ENCODE measurements at places on chromosomes 1 and 21.

- DNase-seq = no peak
These were observed 8.1 kb upstream of the PLEKHM2 start for GRCh38 chr1:15676010-15676409.

DNA sequence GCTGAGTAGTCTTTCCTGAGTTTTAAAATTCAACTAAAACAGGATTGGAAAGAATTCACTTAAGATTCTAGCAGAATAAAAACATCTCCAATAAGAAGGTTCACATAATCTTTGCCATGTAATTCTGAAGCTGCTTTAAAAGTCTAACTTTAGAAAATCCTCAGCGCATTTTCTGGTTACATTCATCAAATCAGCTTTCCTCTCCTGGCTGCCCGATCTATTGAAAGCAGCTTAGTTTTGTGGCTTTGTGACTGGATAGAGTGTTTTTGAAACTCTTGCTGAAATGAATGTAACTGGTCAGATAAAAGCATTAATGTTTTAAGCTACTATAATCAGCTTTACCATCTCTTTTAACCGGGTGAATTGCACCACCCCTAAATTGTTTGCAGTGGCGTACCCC lies 66.8 kb downstream of the DOP1B start:
- DNase-seq = no peak

- DNase-seq = peak; percentile 73
These were observed 519 bp downstream of the FNBP1L start for GRCh38 chr1:93448292-93448982.

DNA sequence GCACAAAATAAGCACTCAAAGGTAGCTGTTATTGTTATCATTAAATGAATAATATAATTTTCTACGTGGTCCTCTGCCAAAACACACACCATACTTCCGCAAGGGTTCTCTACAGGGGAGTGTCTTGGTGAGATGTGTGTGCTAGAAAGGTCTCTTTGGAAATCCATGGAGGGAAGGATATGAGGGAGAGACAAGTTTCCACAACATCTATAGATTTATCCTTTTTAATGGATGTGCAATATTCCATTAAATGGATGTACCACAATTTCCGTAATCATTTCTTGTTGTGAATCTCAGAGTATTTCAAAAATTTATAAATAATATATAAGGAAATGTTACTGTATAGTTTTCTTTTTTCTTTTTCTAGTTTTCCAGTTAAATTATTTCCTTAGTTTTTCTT lies 2.6 kb upstream of the TNFRSF8 start:
- no peak for DNase-seq

- DNase-seq = peak; percentile 44
These were observed 289.9 kb downstream of the DPYD start for GRCh38 chr1:97630948-97631347.

GRCh38 chr1:162996261-162996660 lies 72.9 kb upstream of the RGS4 start:
- DNase-seq = no peak

- peak; percentile 82 for DNase-seq
These were observed at the start of gene DMRTA2 for GRCh38 chr1:50422946-50423669. Gene DMRTA2 (minus strand): TSS chr1:50423443. CDS start chr1:50421536, 1,907 bp downstream.

- DNase-seq = no peak
These were observed 36.2 kb upstream of the HFM1 start for GRCh38 chr1:91440847-91441246.

DNA sequence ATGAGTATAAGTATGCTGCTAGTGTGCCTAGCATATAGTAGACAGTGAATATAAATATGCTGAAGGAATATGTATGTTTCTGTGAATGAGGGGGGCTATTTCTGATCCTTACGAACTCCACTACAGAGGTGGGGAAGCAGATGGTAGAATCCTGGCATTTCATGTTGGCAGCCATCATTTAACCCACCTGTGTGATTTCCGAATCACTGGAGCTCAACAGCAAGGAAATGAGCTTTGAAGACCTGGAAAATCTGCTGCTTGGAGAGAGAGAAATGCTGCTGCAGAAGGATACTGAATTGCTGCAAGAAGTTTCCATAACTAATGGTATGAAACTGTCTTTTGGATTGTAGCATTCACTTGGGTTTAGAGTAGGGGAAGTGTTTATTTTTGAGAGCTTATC lies 83.5 kb downstream of the RABGAP1L start:
- no peak for DNase-seq

GRCh38 chr1:31712068-31712467 lies 8.3 kb upstream of the COL16A1 start:
- DNase-seq = no peak

GRCh38 chr1:198934426-198934825 lies 295.6 kb downstream of the PTPRC start:
- no peak for DNase-seq

GRCh38 chr1:36771660-36772284 lies 262.5 kb downstream of the GRIK3 start:
- no peak for DNase-seq

- no peak for DNase-seq
These were observed 588.3 kb upstream of the USP24 start for GRCh38 chr1:55803429-55803828.

DNA sequence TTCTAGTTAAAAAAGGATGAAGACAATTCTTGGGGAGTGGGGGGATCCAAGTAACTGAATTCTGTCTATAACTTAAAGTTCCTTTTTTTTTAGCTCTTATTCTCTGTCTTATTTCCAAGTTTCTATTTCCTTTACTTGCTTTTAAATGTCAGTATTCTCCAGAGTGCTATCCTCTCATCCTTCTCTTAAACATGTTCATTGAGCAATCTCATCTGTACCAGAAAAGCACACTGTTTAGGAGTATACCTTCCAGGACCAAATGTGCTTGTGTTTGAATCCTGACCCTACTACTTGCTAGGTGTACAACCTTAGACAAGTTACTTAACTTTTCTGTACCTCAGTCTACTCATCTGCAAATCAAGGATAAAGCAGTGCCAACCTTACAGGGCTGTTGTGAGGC lies 50.1 kb downstream of the AKT3 start:
- no peak for DNase-seq

GRCh38 chr1:161913482-161914140 lies 110.1 kb downstream of the OLFML2B start:
- DNase-seq = no peak

DNA sequence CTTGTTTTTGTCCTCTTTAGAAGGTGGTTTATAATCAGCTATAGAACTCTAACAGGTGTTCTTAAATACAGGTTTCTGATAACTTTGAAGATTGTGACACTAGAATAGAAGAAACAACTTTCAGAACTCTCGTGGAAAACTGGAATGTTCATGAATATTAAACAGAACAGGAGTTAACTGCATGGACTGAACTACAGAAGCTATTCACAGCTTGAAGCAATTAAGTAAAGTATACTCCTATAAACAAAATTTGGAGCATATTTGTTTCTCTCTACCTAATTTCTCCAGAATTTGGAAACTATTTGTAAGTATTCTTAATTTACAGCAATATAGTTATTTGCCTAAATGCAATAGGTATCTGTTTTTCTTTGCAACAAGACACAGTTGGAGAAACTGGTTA lies 824.8 kb downstream of the ADGRL2 start:
- no peak for DNase-seq

DNA sequence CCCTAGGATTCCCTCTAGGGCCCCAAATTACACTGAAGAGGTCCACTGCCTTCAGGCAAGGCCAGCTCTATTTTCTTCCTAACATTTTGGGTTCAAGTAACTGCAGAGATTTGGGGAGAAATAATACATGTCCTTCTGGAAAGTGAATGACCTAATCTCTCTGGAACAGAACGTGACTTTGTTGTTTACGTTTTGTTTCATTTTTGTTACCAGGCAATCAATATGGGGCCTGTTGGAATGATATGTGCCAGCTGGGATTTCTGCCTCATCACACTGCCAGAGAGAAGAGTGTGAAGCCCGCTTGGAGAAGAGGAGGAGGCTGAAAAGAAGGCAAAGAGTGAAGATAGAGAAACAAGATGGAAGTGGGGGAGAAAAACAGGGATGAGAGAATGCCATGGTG lies 116.7 kb downstream of the FASLG start:
- no peak for DNase-seq

GRCh38 chr1:241440904-241441303 lies 78.7 kb downstream of the FH start:
- no peak for DNase-seq

DNA sequence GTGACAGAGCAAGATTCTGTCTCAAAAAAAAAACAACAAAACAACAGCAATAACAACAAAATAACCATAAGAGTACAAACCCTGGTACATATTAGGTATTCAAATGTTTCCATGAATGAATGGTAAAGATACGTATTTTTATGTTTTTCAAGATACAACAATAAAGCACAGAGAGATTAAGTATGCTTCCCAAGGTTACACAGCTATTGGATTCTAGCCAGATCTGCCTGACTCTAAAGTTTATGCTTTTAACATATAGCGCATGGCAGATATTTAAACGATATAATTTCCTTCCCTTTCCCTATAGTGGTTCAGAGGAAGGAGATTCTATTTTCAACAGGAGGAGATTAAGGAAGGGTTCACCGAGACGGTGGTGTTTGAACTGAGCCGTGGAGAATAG lies 25.5 kb downstream of the RNU5D-1 start:
- no peak for DNase-seq

GRCh38 chr1:54347955-54348699 lies 58.1 kb downstream of the SSBP3 start:
- no peak for DNase-seq

DNA sequence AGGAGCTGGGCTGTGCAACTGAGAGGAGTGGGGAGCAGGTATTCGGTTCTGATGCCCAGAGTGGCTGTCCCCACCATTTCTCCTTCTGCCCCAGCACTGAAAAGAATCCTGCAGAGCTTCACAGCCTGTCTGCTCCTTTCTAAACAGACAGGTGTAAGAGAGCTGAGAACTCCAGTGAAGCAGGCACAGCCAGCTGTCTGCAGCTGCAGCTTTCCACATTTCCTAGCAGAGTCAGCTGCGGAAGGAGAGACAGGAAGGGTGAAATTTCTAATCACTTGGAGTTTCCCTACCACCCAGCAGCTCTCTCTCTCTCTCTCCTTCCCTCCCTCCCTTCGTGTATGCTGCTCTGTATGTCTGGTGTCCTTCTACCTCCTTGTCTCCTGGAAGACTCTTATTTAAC lies 40.5 kb upstream of the GJB5 start:
- DNase-seq = no peak

DNA sequence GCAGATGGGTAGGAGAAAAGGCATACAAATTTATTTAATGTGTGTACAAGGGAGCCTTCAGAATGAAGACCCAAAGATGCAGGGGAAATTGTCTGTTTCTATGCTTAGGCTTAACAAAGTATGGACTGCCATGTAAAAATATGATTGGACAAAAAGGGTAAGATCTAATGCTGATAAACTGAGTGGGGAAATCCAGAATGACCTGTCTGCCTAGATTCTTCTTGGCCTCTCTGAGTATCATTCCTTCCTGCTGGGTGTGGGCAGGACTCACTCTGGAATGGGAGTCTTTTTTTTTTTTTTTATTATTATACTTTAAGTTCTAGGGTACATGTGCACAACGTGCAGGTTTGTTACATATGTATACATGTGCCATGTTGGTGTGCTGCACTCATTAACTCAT lies 61.0 kb downstream of the IGSF5 start:
- no peak for DNase-seq

- DNase-seq = no peak
These were observed 243.4 kb downstream of the ADGRL2 start for GRCh38 chr1:82044111-82044510.

DNA sequence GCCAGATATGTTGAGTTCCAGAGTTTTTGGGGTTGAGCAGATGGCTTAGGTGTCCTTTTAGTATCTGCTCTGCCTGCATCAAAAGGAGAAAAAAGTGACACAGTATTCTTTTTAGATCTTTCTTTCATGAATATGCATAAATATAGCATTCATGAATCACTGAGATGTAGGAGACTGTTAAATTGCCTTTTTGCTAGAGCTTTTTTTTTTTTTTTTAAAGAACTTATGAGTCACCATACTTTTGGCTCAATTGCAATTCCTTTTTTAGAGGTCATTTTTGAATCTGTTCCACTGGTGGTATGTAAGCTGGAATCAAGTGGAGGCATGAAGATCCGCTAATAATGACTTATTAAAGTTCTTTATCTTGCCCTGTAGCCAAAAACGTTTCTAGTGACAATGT lies 480.9 kb upstream of the ZRANB2 start:
- no peak for DNase-seq

DNA sequence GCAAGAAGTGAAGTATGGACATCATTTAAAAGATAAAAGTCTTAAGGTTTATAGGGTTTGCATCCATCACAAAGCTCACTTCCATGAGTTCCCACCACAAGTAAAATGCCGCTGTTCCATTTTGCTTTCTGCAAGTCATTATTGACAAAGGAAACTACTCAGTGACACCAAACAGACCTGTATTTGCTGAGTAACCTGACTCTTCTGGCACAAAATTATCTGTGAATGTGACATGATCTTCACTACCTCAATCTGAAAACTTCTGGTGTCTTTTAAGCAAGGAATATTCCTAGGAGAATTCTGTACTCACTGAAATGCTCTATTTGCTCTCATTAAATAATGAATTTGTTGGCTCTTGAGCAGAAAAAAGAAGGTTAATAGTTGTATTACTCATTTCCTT lies 1077.4 kb upstream of the ADGRL4 start:
- DNase-seq = no peak

- no peak for DNase-seq
These were observed 421.7 kb upstream of the CHRM3 start for GRCh38 chr1:238964631-238965030.

DNA sequence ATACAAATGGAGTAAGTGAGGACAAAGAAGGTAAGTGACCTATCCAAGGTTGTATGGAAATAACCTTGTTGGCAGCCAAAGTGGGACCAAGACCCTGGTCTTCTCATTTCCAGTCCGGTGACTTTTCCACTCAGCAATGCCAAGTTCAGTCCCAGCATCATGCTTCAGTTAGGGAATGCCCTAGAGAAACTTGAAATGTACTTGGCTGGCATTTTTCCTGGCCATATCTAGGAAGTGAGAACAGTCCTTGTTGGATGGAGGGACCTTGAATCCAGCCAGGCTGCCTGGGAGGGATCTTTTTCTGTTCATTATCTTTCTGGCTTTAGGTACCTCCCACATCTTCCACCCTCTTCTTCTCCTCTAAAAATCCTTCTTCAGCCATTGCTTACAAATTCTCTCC lies 76.8 kb upstream of the UBE2U start:
- no peak for DNase-seq

DNA sequence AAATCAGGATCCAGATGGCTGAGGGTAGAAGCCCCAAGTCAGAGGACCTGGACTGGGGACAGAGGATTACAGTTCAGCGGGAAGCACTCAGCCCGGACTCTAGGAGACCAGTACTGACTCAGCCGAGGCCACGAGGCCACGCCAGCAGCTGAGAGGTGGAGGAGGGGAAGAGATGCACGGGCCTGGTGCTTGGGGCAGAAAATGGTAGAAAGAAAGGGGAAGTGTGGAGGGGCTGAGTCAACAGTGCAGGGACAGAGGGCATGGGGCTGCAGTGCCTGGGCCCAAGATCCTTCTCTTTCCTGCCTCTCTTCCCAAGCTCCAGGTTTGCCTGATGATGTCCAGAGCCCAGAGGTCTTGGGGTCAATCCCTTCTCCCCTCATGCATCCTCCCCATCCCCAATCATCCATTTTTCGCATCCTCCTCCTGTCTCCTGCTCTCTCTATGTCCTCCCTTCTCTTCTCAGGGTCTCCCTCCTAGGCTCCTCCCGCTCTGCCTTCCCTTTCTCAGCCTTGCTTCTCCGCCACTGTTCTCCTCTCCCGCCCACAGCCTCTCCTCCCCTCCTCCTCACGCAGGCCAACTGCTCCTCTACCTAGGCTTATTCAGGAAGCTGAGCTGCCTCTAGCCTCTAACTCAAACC lies 7.7 kb downstream of the ARHGEF2 start:
- no peak for DNase-seq

GRCh38 chr1:80170811-80171485 lies 1164.4 kb upstream of the ADGRL4 start:
- no peak for DNase-seq

GRCh38 chr1:154500533-154500932 lies 1.5 kb upstream of the TDRD10 start:
- no peak for DNase-seq

Data from NCI-H1436 (cell line).